GM23248 (cell line): ENCODE measurements at places on chromosomes 4 and X. TPM values are rescaled to one million over a fixed set of nuclear protein-coding genes. Genes with fewer than 3 reads are reported as not detected.
A peak's percentile ranks its signal among the peaks of the same experiment; 100 is the strongest.

GRCh38 chr4:163085085-163085484, 81.6 kb downstream of the NAF1 start:
- H3K27ac ChIP-seq, result no peak overlapping the region
- H3K4me1 ChIP-seq, result no peaks in the 10 kb centered on the region
- H3K4me3 ChIP-seq, result no peak overlapping the region
- H3K27me3 ChIP-seq, result no peaks in the 10 kb centered on the region

- H3K4me3 ChIP-seq, result no peak overlapping the region
- H3K27me3 ChIP-seq, result no peaks in the 10 kb centered on the region
- H3K4me1 ChIP-seq, result peaks cover 6% of the 10 kb centered on the region; the same call in 1 of the 2 replicates
- H3K27ac ChIP-seq, result no peak overlapping the region
- no peak for DNase-seq
These were observed 2.8 kb downstream of the PPP1R3F start for GRCh38 chrX:49272421-49272820.

TRAPPC11 gene
- total RNA-seq, result 33.9 and 50.5 TPM in 2 replicates

RAB39B gene
- total RNA-seq, result 2.0 and 3.1 TPM in 2 replicates

GRCh38 chr4:121898150-121898549, 27.9 kb upstream of the BBS7 start:
- no peaks in the 10 kb centered on the region for H3K4me1 ChIP-seq
- no peaks in the 10 kb centered on the region for H3K36me3 ChIP-seq
- no peak for DNase-seq

NUDT10 gene
- total RNA-seq, result 1.9 TPM in 1 of 2 replicates, not detected in the other

- peak; percentile 76 for DNase-seq
- H3K27ac ChIP-seq, result peak overlapping the region; percentile 68
- H3K4me1 ChIP-seq, result peaks cover 21% of the 10 kb centered on the region; the same call in 1 of the 2 replicates
- H3K27me3 ChIP-seq, result no peaks in the 10 kb centered on the region
These were observed 46.4 kb upstream of the PARM1 start for GRCh38 chr4:74886484-74886883.

ARHGEF9 gene
- 13.5 and 14.8 TPM in 2 replicates for total RNA-seq

GPR143 gene
- total RNA-seq, result not detected in 2 replicates

DNA sequence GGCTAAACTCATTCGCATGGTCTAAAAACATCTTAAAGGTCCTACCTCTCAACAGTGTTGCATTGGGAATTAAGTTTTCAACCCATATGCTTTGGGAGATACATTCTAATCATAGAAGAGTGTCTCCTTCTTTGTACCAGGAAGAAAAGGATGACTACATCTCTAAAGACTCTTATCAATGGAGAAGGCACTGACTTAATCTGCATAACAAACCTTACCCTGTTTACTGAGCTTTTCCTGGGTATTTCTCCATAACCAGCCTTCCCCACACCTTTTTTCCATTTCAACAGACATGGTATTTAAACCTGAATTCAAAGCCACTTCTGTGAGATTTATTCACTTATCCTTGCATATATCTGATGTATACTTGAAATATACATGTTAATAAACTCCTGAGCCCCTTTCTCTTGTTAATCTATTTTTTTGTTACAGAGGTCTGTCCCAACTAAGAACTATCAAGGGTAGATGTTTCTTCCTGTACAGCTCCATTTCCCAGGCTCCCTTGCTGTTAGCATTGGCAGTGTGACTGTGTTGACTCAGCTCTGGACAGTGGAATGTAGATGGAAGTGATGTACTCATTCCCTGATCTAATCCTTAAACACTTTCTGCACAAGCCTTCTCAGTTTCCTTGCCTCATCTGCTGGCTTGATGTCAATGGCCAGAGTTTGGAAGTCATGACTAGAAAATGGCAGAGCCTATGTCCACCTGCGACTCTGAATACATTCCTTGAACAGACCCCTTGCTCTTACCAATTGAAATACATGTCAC, 148.9 kb upstream of the CPEB2 start:
- DNase-seq, result peak; percentile 95
- H3K27ac ChIP-seq, result peak overlapping the region; percentile 67
- peaks cover 25% of the 10 kb centered on the region for H3K4me1 ChIP-seq
- H3K27me3 ChIP-seq, result no peaks in the 10 kb centered on the region

DNA sequence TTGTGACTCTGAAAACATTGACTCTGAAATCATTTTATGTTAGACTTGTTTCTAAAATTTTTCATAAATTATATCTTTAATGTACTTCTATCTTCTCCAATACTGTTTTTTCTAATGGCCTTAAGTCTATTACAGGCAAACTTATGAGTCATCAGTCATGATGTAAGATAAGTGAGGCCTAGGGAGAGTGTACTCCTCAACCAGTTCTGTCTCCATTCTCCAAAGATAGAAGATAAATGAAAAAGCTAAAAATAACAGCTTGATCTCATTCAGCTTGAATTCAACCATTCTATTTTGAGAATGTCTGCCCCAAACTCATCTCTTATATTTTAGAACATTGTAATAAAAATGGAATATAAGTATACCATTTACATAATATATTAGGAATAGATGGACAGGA, 34.5 kb downstream of the STBD1 start:
- H3K4me1 ChIP-seq, result peaks cover 10% of the 10 kb centered on the region; the same call in 1 of the 2 replicates
- DNase-seq, result peak; percentile 78
- H3K27ac ChIP-seq, result no peak overlapping the region
- no peak overlapping the region for H3K4me3 ChIP-seq
- 0 out of 2 replicates have a peak, but pooled peaks cover 3% of the 10 kb centered on the region for H3K27me3 ChIP-seq
- H3K36me3 ChIP-seq, result no peaks in the 10 kb centered on the region
